Stimulated activated CD4-positive, alpha-beta T cell treated with anti-CD3 and anti-CD28 coated beads, Interleukin-1b, Interleukin-23, amount 100 ng/mL, for 24 hours (primary cell): ENCODE measurements at places on chromosomes 5 and 9.
A peak's percentile ranks its signal among the peaks of the same experiment; 100 is the strongest.

DNA sequence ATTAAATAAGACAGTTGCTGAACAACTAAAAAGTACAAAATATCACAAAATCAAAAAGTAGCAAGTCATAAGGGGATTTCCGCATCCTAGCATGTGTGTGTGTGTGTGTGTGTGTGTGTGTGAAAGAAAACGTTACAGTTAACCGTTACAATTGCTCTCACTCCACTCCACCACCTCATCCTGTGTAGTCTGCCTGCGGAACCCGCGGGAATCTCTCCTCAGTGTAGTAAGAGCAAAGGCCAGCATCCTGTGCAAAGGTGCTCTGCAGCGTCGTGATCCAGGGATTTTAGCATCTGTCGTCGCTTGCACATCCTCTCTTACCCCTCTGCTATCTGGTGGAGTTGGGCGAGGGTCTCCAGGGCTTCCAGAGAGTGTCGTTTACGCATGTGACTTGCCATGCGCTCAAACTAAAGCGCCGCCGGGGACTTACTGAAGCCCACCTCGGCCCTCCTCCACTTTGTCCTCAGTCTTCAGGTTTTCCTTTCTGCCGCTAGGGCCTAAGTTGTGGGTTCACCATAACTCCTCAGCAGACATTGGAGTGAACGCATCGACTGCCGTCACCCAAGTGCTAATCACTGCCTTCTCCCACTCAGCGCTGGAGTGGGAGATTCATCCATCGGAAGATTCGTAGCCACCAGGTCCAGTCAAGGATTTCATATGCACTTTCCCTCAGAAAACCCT lies 3.9 kb downstream of the CDKN2B start:
- no peak for DNase-seq

DNA sequence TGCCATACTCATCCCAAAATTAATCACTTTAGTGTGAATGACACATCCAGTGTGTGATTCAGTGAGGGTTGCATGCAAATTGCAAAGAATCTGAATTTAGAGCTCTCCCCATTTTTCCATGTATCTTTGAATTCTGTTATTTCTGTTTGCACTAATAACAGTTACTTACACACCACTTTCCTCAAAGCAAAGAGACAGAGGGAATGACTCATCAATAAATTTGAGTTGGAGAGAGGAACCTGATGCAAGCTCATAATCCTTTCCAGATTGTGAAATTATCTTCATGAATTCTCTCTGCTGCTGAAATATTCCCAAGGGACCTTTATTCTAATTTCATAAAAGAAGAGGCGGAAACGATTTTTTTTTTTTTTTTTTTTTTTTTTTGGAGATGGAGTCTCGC lies 204.8 kb downstream of the CDH9 start:
- DNase-seq = no peak

GRCh38 chr5:80260461-80260860 lies 4.6 kb upstream of the SERINC5 start:
- no peak for DNase-seq

- DNase-seq = no peak
These were observed 153.6 kb downstream of the TRIO start for GRCh38 chr5:14296533-14297331.

DNA sequence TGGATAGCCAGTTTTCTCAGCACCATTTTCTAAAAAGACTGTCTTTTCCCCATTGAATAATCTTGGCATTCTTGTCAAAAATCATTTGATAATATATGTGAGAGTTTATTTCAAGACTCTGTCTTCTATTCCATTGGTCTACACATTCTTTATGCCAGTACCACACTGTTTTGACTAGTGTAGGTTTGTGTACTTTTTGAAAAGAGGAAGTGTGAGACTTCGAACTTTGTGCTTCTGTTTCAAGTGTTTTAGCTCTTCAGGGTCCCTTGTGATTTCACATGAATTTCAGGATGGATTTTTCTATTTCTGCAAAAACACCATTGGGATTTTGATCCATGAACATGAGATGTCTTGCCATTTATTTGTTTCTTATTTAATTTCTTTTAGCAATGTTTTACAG lies 78.5 kb upstream of the ALDH1A1 start:
- no peak for DNase-seq

- DNase-seq = no peak
These were observed 19.4 kb upstream of the RHOBTB3 start for GRCh38 chr5:95711501-95712346.

DNA sequence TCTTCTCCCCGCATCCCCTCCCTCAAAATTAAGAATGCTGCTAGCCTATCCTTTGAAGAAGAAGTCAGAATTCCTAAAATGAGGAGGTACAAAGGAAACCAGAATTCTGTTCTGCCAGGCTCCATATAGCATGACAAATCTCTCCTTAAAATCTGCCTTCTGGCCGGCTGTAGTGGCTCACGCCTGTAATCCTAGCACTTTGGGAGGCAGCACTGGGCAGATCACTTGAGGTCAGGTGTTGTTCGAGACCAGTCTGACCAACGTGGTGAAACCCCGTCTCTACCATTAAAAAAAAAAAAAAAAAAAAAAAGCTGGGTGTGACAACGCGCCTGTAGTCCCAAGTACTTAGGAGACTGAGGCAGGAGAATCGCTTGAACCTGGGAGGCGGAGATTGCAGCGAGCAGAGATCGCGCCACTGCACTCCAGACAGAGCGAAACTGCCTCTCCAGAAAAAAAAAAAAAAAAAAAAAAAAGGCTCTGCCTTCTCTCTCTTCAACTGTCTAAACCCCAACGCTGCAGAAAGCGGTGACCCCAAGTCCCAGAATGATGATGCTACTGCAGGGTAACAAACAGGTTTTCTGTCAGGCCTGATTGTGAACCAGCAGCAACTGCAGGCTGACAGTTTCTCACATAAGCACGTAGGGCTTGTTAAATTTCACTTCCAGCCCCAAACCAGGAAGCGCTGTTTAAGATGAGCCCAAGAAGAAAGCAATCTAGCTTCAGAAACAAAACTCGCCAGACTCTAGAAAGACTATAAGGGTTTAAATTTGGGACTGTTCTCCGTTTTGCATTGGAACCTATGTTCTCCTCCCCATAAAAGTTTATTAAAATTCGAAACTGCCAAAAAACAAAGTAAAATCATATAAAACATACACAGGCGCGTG lies 963 bp upstream of the CAST start:
- DNase-seq = no peak

DNA sequence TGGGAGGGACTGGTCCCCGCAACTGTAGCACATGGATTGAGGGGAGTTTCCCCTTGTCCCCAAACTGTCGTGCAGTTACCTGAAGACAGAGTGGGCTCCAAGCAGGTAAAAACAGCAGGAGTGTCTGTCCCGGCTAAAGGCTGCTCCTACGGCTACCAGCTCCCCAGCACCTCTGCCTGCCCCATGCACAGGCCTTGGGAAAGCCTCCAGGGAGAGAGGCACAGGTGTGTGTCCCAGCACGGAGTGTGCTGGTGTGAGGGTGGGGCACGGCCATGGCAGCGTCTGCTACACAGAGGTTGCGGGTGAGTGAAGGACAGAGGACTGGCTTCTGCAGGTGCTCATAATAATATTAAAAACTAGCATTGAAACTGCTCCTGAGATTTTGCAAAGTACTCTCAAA lies 30.4 kb downstream of the STC2 start:
- DNase-seq = no peak

GRCh38 chr5:9605041-9605838 lies 24.9 kb downstream of the TAS2R1 start:
- no peak for DNase-seq

DNA sequence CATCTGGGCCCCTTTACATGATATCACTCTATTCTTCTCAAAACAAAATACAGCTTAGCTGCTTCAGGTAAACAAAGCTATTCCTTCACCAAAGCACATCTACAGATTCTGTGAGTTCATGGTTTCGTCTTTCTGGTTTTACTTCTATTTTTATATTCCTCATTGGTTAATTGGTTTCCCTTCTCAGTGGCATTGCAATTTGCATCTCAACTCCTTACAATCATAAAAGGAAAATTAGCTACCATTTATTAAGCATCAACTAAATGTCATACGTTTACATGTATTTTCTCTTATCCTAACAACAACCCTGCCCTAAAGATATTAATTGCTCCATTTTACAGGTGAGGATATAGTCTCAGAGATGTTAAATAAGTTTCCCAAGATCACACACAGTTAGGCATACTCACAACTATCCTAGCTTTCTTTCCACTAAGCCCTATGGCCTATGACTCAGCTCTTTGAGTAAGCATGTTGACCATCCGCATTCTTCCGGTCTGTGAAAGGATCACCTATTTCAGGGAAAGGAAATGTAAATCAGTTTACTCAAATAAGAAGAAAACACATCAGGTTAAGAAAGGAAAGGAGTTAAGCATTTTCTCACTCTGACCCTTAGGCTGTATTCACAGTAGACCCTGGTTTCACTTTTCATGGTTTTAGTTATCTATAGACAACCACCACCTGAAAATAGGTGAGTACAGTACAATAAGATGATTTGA lies 146.1 kb downstream of the CAAP1 start:
- DNase-seq = no peak

GRCh38 chr5:74140409-74140808 lies 500.1 kb downstream of the ENC1 start:
- DNase-seq = no peak

DNA sequence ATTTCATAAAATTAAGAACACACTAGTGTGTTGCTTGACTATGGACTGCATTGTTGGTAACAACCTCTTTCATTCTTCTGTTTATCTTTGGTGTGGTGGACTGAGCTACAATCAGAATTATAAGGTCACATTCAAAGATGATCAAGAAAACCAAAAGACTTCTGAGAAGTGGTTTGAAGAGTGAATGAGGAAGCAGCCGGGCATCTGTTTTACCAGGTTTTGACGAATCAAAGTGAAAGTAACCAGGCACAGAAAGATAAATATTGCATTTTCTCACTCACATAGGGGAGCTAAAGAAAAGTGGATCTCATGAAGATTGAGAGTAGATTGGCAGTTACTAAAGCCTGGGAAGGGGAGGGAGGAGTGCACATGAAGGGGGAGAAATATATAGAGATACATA lies 589.1 kb downstream of the ZNF608 start:
- no peak for DNase-seq

- peak; percentile 6 for DNase-seq
These were observed 79.5 kb upstream of the FAM169A start for GRCh38 chr5:74945561-74946165.

GRCh38 chr5:109250533-109251329 lies 159.0 kb downstream of the PJA2 start:
- DNase-seq = no peak
